Stimulated activated CD8-positive, alpha-beta memory T cell treated with anti-CD3 and anti-CD28 coated beads, Interleukin-15, amount 100 ng/mL, for 1 hour (primary cell): ENCODE measurements at places on chromosomes 1 and 21.

GRCh38 chr1:45557422-45557944, 6.9 kb downstream of the AKR1A1 start:
- no peak for DNase-seq

- peak; percentile 73 for DNase-seq
Measured at GRCh38 chr1:116724765-116725375, 29.4 kb upstream of the CD2 start.

GRCh38 chr1:113217447-113218208, 144.6 kb downstream of the LRIG2 start:
- no peak for DNase-seq

DNA sequence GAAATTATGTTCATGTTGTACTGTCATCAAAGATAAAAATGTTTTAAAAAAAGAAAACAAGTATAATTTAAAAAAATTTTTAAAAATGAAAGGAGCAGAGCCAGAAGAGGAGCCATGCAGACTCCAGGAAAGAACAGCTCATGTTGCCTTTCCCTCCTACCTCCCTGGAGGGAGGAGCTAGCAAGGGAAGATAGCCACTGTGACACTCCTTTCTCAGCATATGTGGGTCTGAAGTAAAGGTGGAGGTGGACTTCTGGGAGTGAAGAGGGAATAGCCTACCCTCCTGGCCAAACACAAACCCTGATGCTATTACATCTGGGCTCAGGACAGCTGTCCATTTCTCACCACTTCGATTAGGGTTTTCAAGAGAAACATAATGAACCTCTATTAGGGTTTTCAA, 54.2 kb downstream of the SLC2A1 start:
- no peak for DNase-seq

- no peak for DNase-seq
Measured at GRCh38 chr1:110021285-110021684, 13.1 kb upstream of the STRIP1 start.

DNA sequence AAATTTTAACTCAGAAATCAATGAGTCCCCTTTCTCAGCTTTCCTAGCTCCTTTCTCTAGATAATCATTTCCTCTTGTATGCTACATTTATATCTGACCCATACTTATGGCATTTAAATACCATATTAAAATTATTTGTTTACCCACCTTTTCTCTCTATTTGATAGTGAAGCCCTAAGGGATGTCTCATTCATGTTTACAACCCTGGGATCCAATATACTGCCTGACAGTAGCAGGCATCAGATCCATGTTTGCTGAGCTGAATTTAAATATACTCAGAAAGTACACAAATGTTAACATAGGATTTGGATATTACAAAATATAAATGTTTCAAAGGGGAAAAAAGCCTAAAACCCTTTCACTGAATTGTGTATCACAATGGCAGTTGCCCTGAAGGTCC, 26.5 kb downstream of the SCMH1 start:
- no peak for DNase-seq

DNA sequence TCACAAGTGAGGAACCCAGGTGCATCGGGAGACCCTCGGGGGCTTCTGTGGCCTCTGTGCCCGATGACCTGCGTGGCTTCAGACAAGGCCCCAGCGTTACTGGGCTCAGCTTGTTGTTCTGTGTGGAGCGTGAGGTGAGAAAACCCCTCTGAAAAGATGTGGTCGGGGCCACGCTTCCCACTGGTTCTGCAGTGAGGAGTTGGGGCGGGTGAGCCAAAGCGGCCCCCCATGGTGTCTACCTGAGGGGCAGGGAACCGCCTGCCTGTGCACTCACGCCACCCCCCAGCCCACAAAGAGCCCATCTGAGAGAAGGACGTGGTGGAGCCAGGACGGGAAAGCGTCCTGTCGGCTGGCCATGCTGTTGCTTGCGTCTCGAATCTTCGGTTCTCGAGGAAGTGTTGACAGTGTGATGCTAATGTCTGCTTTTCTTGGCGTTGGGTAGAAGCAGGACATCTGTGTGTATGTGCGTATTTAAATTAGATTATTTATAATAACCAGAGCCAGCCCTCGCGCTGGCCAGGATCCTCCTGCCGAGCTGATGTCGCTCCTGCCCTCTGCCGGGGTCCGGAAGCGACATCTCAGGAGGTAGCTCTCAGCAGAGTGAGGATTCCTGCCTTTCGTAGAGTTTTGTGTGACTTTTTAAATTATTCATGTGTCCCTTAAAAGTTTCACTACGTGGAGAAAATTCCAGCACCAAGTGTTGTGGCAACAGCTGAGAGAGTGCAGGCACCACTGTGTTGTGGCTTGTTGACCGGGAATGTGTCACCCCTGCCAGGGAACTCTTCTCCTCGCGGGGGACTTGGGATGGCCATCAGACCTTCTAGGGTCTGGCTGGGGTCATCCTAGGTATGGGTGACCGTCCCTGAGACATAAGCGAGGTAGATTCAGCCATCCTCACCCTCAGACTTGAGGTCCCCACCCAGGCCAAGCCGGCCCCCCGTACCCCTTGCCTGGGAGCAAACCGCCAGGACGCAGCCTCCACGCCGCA, 15.3 kb downstream of the TMEM201 start:
- DNase-seq = no peak

- no peak for DNase-seq
Measured at GRCh38 chr1:64691626-64692025, 53.2 kb upstream of the RAVER2 start.

DNA sequence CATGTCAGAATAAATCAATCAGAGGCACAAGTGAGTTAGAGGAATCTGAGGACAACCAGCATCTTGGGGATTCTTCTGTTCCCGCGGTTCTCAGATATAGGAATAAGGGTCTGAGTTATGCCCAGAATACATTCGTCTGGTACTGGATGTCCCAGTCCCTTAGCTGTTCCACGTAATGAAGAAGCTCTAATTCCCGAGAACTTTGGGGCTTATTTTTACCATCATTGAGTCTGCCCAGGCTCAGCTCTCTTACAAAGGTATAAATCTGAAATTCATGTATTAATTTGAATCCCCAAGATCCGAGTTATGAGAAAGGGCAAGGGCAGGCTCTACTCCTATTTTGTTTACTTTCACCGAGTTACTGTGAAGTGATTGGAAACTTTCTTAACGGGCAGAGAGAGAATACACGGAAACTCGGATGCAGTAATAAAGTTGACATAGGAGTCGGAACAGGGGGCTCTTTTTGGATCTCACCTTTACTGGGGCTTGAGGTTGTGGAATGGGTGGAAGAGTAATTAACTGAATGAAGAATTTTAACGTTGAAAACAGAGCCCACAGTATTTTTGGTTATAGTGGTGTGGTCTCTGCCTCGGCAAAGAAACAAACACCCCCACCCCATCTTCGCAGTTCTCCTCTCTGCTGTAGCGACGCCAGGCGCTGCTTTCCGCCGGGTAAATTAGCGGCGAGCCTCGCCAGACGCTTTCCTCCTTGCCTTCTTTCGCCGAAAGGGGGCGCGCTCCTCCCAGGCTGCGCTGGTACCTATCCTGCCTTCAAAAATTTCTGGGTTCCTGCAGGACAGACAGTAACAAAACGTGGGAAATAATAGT, 7.1 kb downstream of the PRRX1 start:
- DNase-seq = no peak

- DNase-seq = no peak
Measured at GRCh38 chr1:239814306-239814881, 277.3 kb upstream of the FMN2 start.

GRCh38 chr1:119795261-119796200, 15.7 kb downstream of the REG4 start:
- no peak for DNase-seq

GRCh38 chr1:234322979-234323378, 50.3 kb upstream of the COA6 start:
- DNase-seq = peak; percentile 13

DNA sequence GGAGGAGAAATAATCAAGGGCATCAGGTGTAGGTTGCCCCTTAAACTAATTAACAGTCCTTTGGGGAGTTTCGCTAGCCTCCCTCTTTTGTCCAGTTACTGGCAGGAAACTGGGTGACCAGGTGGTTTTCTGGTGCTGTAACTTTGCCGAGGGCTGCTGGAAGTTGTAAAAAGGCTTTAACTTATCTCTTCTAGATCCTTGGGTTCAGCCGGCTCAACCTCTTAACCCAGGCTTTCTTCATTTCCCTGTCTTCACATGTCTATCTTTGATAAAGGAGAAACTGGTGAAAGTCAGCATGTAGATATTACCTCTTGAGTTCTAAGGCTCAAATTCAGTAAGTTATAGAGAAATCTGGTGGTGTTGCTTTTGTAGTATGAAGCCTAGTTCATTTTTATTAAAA, 289.7 kb upstream of the NRIP1 start:
- no peak for DNase-seq

DNA sequence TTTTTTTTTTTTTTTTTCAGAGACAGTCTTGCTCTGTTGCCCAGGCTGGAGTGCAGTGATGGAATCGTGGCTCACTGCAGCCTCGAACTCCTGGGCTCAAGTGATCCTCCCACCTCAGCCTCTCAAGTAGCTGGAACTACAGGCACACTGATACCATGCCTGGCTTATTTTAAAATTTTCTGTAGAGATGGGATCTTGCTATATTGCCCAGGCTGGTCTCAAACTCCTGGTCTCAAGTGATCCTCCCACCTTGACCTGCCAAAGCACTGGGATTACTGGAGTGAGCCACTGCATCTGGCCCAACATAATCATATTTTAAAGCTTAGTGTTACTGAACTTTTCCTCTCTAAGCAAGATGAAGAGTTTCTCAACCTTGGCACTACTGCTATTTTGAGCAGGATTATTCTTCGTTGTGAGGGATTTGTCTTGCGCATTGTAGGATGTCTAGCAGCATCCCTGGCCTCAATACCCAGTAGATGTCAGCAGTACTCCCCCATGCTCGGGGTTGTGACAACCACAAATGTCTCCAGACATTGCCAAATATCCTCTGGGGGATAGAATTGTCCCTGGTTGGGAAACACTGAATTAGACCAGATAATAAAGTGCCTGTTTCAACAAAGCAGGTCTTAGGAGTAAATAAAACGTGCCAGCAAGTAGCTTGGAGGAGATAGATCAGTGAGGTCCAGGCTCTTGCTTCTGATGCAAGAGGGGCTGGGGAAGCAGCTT, 15.1 kb upstream of the THRAP3 start:
- no peak for DNase-seq

- DNase-seq = peak; percentile 74
Measured at GRCh38 chr1:160768295-160768657, 27.7 kb upstream of the LY9 start.

DNA sequence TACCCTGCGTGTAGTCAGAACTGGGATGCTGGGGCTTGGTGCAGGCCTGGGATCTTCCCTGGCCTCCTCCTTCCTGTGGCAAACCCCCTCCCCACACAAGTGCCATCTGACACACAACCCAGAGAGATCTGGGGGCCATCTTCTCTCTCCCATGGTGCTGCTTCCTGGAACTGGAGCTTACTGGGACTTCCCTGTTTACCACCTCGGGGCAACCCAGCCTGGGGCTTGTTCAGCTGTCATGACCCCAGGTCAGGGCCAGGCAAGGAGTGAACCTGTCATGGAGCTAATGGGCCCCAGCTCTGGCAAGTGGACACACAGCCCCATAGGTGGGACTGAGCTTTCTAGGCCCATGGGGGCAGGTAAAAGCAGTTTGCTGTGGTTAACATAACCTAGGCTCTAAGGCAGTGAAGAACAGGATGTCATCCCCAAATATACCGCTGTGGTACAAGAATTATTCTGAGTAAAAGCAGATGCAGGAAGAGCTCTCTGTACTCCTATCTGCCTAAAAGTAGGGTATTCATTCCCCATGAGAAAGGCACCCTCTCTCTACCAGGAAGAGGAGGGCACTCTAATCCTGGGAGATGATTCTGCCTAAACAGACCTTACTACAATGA, 2.4 kb downstream of the TRIM11 start:
- no peak for DNase-seq

DNA sequence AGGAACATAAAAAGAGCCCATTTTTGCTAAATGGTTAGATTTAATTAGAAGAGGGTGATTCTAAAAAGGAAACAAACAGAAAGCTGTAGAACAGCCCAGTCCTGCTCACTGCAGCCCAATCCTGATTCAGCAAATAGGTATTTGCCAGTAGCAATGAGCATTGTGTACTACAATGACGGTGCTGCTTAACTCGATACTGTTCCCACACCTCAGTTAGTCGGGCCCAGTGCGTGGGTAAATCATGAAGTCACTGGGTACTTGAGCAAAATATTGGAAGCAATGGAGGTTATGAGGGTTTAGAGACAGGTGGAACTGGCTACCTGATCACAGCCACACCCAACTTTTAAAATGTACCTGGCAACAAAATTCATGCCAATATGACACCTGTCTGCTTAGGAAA, 101.5 kb upstream of the ADGRL2 start:
- no peak for DNase-seq

DNA sequence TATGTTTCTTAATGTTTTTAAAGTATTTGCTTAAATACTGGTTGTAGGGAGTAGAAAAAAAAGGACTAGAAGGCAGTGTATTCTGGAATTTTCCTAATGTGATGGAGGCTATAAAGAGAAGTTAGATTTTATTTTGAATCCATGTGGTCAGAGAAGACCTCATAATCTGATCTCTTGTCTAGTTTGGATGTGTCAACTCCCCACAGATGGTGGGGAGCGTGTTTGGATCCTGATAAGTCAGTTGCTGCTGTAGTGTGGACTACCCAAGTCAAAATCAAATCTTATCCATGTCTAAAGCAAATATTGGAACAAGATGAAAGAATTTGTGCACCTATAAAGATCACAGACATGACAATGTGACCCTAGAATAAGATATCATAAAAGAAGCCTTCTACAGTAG, 918.0 kb downstream of the LTN1 start:
- DNase-seq = no peak

DNA sequence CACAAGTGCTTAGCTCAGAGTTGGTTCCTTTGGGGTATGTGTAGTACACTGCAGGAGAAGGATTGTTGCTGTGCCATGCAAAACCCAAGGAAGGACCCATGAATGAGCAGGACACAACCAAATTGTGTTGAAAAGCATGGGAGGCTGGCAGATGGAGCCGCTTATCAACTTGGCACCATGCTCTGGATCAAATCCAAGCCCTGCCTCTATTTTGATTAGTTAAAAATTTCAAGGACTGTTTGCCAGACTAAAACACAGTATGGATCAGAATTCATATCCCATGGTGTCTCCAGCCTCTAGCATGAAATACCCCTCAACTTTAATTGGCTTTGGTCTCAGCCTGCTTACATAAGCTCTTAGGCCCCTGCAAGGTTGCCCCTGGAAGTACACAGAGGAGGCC, 27.8 kb downstream of the CCDC185 start:
- no peak for DNase-seq

DNA sequence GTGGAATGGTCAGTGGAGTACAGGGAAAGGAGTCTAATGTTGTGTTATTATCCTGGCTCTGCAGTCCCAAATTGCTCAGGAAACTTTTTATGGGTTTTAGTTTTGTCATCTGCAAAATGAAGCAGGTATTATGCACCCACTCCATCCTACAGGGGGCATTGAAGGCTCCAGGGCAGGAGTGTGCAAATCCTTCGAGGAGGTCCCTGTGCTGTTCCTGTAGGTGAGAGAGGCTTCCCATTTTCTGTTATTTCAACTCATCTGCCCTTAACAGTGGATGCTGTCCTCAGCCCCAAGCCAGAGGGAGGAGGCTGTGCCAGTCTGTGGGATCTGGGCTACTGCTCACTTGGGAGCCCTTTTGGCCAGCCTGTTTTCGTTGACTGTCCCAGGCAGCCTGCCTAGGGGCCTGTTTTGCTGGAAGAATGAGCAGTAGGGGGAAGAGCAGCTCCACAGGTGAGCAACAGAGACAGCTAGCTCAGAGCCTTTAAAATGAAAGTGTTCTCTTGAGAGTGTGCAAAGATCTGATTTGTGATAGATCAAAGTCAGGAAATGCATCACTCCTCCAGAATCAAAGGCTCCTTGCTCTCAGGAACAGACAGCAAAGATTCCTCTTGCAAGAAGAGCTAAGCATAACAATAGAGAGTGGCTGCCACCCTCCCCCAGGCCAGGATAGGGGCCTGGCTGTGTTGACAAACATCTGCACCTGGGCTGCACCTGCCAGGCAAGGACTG, 317.6 kb upstream of the PROX1 start:
- DNase-seq = no peak

- DNase-seq = no peak
Measured at GRCh38 chr1:212914789-212915188, 35.6 kb upstream of the VASH2 start.
